Epithelial cell of umbilical artery (primary cell): ENCODE measurements at places on chromosomes 5 and 9. TPM values are rescaled to one million over a fixed set of nuclear protein-coding genes. Genes with fewer than 3 reads are reported as not detected.

The C9orf50 gene
- total RNA-seq, result not detected in 2 replicates

The RMI1 gene
- total RNA-seq, result 8.8 and 9.7 TPM in 2 replicates

The SLC1A1 gene
- 7.0 and 11.4 TPM in 2 replicates for total RNA-seq

The C5orf52 gene
- not detected in 2 replicates for total RNA-seq

The TTC23L gene
- 0.15 TPM in 1 of 2 replicates, not detected in the other for total RNA-seq

The OR1L4 gene
- total RNA-seq, result not detected in 2 replicates

The CAMK4 gene
- 1.6 and 3.6 TPM in 2 replicates for total RNA-seq

The NPR3 gene
- total RNA-seq, result 1.7 and 2.3 TPM in 2 replicates

The CNTLN gene
- total RNA-seq, result 10.4 and 10.8 TPM in 2 replicates

The UCK1 gene
- 13.3 and 17.0 TPM in 2 replicates for total RNA-seq

The FBP2 gene
- not detected in 2 replicates for total RNA-seq

The NUTM2G gene
- total RNA-seq, result not detected in 2 replicates

The PCDHGA2 gene
- total RNA-seq, result 0.46 and 0.65 TPM in 2 replicates

The GPR151 gene
- total RNA-seq, result not detected in 2 replicates

The CDK9 gene
- total RNA-seq, result 124 and 162 TPM in 2 replicates

The MARVELD2 gene
- total RNA-seq, result 2.9 and 4.0 TPM in 2 replicates

The SOHLH1 gene
- total RNA-seq, result not detected in 2 replicates

The GRIN3A gene
- not detected in 2 replicates for total RNA-seq

The MSX2 gene
- total RNA-seq, result 0.15 and 0.32 TPM in 2 replicates

The TPM2 gene
- total RNA-seq, result 305 and 385 TPM in 2 replicates

The ZFP37 gene
- 0.97 and 2.0 TPM in 2 replicates for total RNA-seq

The CARD9 gene
- total RNA-seq, result 0.32 and 2.6 TPM in 2 replicates

The FOXD1 gene
- 0.30 and 0.32 TPM in 2 replicates for total RNA-seq

The CCNG1 gene
- total RNA-seq, result 341 and 455 TPM in 2 replicates

The ROPN1L gene
- total RNA-seq, result 0.30 and 0.32 TPM in 2 replicates

The FOXD4L6 gene
- total RNA-seq, result 0.15 TPM in 1 of 2 replicates, not detected in the other

The SV2C gene
- total RNA-seq, result under 0.01 TPM in 1 of 2 replicates, not detected in the other

The PCDHA6 gene
- under 0.01 and 0.15 TPM in 2 replicates for total RNA-seq

The ORM2 gene
- not detected in 2 replicates for total RNA-seq

The DBH gene
- total RNA-seq, result not detected in 2 replicates

The BSPRY gene
- not detected in 2 replicates for total RNA-seq

The SEMA5A gene
- total RNA-seq, result 0.15 and 0.32 TPM in 2 replicates

The SLC24A2 gene
- total RNA-seq, result not detected in 2 replicates

The FAM153A gene
- total RNA-seq, result not detected in 2 replicates

The SPATA31C1 gene
- not detected in 2 replicates for total RNA-seq

The HSD17B4 gene
- total RNA-seq, result 175 and 189 TPM in 2 replicates

The TENT4A gene
- 8.1 and 9.4 TPM in 2 replicates for total RNA-seq

The NR3C1 gene
- 16.6 and 22.5 TPM in 2 replicates for total RNA-seq

The C6 gene
- total RNA-seq, result not detected in 2 replicates

The PCDHB13 gene
- total RNA-seq, result 0.15 and 0.65 TPM in 2 replicates

The PCDHB14 gene
- 0.61 and 0.65 TPM in 2 replicates for total RNA-seq

The INSYN2B gene
- 5.5 and 6.8 TPM in 2 replicates for total RNA-seq

The CDK7 gene
- 64.3 and 65.3 TPM in 2 replicates for total RNA-seq

The SYK gene
- total RNA-seq, result not detected in 2 replicates

The RNF44 gene
- 1.2 and 4.2 TPM in 2 replicates for total RNA-seq

The IFNB1 gene
- total RNA-seq, result 0.46 TPM in 1 of 2 replicates, not detected in the other

The NKD2 gene
- not detected in 2 replicates for total RNA-seq

The SLC34A3 gene
- not detected in 2 replicates for total RNA-seq

The DAPK1 gene
- total RNA-seq, result 29.2 and 44.4 TPM in 2 replicates

The CDKN2B-AS1 gene
- 1.1 and 2.3 TPM in 2 replicates for total RNA-seq

The ELAVL2 gene
- 0.32 TPM in 1 of 2 replicates, not detected in the other for total RNA-seq
